ENCODE measurements at places on chromosomes 16 and 17. TPM values are rescaled to one million over a fixed set of nuclear protein-coding genes. Genes with fewer than 3 reads are reported as not detected.

Gene RNU2-1
- not detected for total RNA-seq

Gene PYY
- total RNA-seq, result not detected

Gene MYADML2
- not detected for total RNA-seq

Gene CYBA
- 361 TPM for total RNA-seq

Gene ANKRD40CL
- not detected for total RNA-seq

Gene NECAB2
- total RNA-seq, result not detected

Gene NPIPA2
- not detected for total RNA-seq

Gene ITGB3
- total RNA-seq, result 71.3 TPM

Gene KRTAP3-1
- not detected for total RNA-seq

Gene HYDIN
- 1.2 TPM for total RNA-seq

Gene CHRNE
- total RNA-seq, result not detected

Gene BRIP1
- not detected for total RNA-seq

Gene TRPV3
- 0.11 TPM for total RNA-seq

Gene CA5A
- total RNA-seq, result not detected

Gene DNAAF1
- total RNA-seq, result not detected

Gene ATP2A1
- total RNA-seq, result not detected

Gene PDE6G
- total RNA-seq, result not detected

Gene C17orf50
- total RNA-seq, result not detected

Gene SLC5A2
- total RNA-seq, result 0.53 TPM

Gene TBC1D3I
- not detected for total RNA-seq

Gene GOSR1
- 33.0 TPM for total RNA-seq

Gene KRT32
- not detected for total RNA-seq

Gene QPRT
- 5.7 TPM for total RNA-seq

Gene ITGAL
- 0.11 TPM for total RNA-seq

Gene SLC22A31
- total RNA-seq, result not detected

Gene TBC1D3K
- total RNA-seq, result not detected

Gene DNAH17
- not detected for total RNA-seq

Gene EMC6
- total RNA-seq, result 75.0 TPM

Gene UTS2R
- total RNA-seq, result not detected

Gene EPOP
- 2.1 TPM for total RNA-seq

Gene ITGAX
- 3.6 TPM for total RNA-seq

Data from ascending aorta (tissue), 2 donors.